ENCODE measurements at places on chromosomes 5 and 9. TPM values are rescaled to one million over a fixed set of nuclear protein-coding genes. Genes with fewer than 3 reads are reported as not detected.

Gene FOXD4L6
- not detected for polyA plus RNA-seq

Gene SHISAL2B
- polyA plus RNA-seq = 1.5 TPM

Gene CDC25C
- 0.06 TPM for polyA plus RNA-seq

Gene PTGS1
- 0.90 TPM for polyA plus RNA-seq

Gene PIP5K1B
- 3.3 TPM for polyA plus RNA-seq

Gene SLC36A2
- not detected for polyA plus RNA-seq

Gene PROB1
- polyA plus RNA-seq = 0.65 TPM

Gene DBH
- polyA plus RNA-seq = 0.28 TPM

Gene SH3PXD2B
- 16.6 TPM for polyA plus RNA-seq

Gene LCN15
- not detected for polyA plus RNA-seq

Gene CA9
- polyA plus RNA-seq = 0.42 TPM

Gene TRIP13
- polyA plus RNA-seq = 2.5 TPM

- DNase-seq = no peak
Observed at GRCh38 chr5:118894709-118895108, 93.6 kb downstream of the DTWD2 start.

GRCh38 chr5:143400541-143401226 is 2.8 kb downstream of the NR3C1 start:
- no peak for DNase-seq

DNA sequence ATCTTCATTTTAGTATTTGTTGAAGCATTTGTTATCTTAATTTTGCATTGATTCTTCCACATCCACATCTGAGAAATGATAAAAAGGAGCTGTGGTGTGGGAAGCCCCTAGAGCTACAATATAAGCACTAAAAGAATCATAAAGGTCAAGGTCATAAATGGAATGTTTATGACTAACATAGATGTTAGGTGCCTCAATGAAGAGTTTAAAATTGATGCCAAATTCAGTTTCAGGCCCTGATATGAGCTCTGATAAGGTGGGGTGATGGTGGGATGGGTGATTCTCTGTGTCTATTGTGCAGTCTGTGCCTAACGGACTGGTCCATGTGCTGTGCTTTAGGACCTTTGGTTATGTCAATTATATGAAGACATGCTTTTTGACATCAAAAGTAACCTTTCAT is 61.2 kb upstream of the CAMK4 start:
- no peak for DNase-seq

GRCh38 chr5:38467353-38468040 is 88.9 kb downstream of the LIFR start:
- peak; percentile 90 for DNase-seq

DNA sequence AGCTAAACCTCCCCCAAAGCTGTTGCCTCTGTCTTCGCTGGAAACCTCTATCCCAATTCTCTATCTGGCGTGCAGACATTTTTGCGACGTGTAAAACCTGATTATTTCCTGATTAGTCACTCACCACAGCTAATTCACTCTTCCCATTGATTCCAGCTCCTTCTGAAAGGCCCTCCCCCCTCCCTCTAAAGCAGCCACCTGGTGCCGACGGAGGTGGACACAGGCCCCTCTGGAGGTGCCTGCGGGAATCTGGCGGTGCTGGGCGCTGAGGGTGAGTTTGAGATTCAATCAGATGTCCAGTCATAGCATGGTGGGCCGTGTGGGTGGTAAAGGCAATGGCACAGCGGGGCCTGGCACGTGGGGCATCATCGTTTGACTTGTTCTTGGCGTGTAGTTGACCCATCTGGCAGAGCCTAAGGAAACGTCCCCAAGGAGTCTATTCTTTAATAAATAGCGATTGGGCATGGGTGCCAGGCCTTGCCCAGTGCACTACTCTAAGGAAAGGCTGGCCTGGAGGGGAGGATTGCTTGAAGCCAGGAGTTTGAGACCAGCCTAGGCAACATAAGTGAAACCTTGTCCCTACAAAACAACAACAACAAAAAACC is 271.1 kb upstream of the MVB12B start:
- peak; percentile 17 for DNase-seq

- DNase-seq = no peak
Observed at GRCh38 chr5:139901986-139902385, 106.4 kb downstream of the PSD2 start.

DNA sequence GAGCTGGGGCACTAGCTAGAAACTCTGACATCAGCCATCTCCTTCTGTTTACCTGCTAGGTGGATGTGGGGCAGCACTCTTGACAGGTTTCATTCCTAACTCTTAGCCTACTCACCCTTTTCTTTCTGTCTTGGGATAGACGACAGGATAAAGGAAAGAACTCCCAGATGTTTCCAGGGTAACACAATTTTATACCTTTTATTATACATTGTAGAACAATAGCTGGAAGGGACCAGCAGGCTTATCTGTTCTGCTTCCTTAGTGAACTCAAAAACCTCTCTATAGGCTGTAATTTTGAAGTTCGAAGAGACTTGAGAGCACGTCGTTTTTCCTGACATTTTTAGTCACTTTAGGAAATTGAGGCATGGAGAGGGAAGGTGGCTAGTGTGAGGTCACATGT is 13.2 kb downstream of the SPTAN1 start:
- no peak for DNase-seq

- DNase-seq = peak; percentile 73
Observed at GRCh38 chr9:130444565-130445221, at the start of gene ASS1. TSS of gene ASS1 (plus strand) at chr9:130444961. CDS start at chr9:130452229, 7,268 bp downstream.

DNA sequence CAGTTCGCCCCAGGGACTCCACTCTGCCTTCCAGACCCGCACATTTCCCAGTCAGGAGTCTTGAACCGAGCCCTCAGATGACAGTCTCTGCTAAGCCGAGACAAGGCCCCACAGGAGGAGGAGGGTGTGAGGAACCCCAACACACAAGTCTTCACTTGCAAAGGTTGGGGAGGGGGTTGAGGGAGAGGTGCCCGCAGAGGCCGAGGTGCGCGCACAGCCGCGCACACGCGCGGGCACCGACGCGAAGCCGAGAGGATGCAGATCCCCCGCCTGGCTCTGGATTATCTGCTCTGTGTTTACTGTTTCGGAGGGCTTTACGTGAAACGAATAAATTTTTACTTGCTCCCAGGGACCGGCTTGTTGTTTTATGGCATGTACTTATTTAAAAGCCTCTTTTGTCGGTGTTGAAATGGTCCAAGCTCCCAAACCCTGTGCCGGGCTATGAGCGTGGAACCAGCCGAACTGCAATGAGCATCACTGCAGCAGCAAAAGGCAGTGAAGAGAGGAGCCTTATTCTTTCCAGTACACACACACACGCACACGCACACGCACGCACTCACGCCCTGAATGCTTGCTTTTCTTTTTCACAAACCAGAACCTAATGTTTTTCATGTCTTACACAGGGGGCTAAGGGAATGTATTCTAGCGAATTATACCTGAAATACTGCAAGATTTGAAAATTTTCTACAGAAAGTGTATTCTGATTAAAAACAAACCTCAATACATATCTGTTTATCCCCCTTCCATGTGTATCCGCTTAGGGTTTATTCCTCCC is 297.7 kb downstream of the PARP8 start:
- no peak for DNase-seq

DNA sequence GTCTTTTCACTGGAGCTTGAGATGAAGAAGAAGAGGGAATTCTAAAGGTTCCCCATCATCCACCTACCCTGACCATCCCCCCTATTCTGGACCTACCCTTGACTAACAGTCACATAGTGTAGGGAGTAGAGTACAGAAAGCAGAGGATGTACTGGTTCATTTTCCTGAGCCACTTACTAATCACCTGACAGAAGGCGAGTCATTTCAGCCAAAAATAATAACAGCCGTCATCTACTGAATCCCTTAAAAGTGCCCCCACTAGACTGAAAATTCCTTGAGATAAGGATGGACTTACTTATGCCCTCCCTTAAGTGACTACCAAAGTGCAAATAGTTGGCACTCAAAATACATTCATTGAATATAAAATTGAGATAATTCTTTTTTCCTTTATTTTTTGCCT is 112.2 kb downstream of the FOXD1 start:
- DNase-seq = no peak

DNA sequence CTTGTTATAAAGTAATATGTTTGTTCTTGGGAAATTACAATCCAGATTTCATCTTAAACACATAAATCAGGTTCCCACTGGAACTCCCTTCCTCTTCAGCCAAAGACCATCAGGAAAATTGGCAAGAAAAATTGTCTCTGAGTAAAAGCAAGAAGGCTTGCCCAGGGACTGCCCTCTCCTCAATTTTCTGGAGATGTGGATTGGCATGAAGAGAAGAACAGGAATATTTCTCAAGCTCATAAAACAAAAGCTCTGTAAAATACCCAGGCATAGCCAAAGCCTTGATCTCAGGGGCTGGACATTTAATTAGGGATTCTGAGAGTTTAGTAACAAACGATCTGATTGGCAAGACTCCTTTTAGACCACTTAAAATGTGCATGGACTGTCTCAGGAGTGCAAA is 223.4 kb downstream of the ZNF608 start:
- DNase-seq = no peak

GRCh38 chr5:151707567-151707966 is 20.9 kb upstream of the SPARC start:
- DNase-seq = no peak

DNA sequence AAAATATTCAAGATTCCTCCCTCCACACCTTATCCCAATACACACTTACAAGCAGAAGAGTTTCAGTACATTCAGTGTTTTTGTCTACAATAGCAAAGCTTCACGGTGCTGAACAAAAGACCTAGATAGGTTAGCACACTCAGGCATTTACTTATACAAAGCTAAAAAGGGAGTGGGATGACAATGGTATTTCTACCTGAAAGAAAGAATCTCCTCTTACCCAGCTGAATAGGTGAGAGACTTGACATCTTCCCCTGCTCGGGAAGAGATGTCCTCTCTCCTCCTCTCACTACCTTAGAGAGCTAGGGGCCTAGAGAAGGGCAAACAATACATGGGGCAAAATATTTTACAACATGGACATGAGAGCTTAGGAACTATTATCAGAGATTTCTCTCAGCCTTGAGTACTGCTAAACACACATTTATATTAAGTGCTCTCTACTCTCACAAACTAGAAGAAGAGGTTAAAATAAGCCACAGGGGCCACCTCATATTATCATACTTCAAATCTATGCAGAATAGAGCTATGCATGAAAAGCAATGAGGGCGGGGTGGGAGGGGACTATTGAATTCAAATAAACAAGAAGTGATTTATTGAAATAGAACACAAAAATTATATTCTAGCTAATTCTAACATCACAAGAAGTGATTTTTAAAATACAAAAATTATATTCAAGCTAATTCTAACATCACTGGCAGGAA is 38.6 kb upstream of the RNF38 start:
- no peak for DNase-seq

- DNase-seq = no peak
Observed at GRCh38 chr9:10242255-10242654, 370.5 kb downstream of the PTPRD start.

DNA sequence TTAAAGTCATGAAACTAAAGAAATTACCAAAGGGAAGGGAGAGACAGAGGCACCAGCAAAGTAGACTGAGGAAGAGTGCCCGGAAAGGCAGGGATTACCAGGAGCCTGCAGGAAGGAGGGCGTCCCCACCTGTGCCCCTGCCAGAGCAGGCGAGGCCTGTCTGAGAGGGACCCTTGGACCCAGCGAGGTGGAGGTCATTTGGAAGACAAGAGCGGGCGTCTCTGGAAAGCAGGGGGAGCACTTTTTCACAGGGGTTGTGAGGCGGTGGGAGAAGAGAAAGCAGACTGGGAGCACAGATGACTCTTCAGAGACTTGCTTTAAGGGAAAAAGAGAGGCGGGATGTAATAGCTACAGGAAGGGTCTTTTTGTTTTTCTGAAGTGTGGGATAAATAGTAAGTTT is 27.5 kb upstream of the SLC2A8 start:
- no peak for DNase-seq

- DNase-seq = no peak
Observed at GRCh38 chr9:13144166-13144775, 135.2 kb downstream of the MPDZ start.

DNA sequence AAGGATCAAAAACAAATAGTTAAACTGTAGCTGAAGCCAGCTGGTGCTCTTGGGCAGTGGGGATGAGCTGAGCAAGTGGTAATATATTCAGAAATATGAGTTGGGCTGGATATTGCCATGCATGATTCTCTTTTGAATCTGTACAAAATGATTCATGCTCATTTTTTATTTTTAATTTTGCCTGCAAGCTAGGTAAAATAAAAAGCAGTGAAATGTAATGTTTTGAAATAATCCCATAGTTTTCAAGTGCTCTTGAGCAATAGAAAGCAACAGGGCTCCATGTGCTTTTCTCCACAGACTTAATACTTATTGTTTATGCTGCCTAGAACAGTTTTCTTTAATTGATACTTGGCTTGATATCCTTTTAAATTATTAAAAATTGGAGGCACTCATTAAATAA is 489.3 kb downstream of the TLE4 start:
- no peak for DNase-seq

DNA sequence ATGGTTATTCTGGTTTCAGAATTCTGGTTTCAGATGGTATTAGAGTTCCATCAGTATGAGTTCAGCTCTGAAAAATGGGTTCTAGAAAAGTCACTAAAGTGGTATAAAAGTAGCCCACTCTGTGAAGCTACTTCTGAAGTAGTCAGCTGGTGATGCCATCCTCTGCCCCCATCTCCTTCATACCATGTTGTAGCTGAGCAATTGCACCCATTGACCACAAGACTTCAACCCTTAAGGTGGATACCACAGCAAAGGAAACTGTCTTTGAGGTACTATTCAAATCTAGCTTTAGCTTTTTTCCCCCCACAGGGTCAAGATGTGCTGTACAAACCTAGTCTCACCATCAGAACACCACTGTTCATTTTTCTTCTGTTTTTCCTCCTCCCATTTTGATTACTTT is 444.9 kb downstream of the DMAC1 start:
- DNase-seq = no peak

DNA sequence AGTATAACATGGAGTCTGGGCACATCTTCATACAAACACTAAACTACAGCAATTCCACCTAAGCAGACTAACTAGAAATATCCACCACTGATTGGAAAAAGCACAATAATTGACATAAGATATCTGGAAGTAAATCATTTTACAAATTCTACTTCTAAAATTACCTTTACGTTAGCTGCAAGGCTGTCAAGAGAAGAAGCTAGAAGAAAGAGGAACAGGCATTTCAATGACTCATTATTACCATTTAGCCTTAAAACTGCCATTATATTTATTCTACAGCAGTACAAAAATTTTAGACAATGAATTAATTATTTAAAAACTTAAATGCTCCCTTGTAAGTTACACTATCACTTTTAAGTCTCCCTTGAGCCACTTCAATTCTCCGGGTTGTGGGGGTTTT is 43.4 kb upstream of the PLPP6 start:
- no peak for DNase-seq

DNA sequence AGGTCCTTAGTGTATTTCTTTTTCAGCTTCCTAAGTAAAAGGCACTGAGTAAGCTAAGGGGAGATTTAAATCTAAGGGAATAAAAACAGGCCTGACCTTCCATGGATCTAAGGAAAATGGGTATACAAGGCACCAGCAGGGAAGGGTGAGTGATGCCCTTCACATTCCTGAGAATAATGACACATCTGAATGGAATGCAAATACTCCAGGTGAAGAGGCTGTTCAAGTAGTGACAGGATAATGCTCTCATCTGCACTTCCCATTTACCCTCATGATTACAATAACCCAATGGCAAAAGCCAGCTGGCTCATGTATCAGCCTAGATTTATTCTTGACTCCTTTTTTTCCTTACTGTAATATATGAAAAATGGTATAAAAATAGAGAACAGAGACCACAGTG is 216.2 kb upstream of the ACTBL2 start:
- no peak for DNase-seq
